Epithelial cell of esophagus (primary cell): ENCODE measurements at places on chromosomes 12 and 14.

DNA sequence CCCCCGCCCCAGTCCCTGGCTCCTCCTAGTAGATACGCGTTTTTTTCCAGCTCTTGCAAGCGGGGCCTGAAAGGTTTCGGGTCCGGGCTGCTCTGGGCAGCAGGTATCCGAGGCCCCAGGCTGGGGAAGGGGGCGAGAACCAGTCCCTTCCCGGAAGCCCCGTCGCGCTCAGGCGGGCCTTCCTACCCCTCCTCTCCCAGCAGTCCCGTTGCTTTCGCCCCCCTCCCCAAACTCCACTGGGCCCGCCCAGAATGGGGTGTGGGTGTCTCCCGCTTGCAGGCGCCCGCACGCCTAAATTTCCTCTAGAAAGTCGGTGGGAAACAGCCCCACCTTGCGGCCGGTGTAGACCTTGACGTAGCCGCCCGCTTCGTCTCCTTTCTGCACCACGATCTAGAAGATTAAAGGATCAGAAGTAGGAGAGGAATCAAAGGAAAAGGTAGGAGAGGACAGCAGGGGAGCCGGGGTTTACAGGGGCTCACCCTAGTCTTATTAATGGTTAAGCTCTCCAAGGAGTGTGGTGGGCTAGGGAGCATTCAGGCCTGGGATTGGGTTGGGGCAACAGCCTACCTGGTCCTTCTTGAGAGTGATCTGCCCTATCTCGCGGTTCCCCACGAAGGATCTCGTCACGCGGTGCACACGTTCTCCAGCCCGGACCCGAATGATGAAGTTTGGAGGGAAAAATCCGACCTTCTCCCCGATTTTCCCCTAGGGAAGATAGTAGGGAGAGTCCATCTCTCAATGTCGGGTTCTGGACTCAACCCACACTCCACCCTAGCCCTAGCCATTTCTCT is 7.3 kb downstream of the STAC3 start:
- DNase-seq = peak; percentile 77

DNA sequence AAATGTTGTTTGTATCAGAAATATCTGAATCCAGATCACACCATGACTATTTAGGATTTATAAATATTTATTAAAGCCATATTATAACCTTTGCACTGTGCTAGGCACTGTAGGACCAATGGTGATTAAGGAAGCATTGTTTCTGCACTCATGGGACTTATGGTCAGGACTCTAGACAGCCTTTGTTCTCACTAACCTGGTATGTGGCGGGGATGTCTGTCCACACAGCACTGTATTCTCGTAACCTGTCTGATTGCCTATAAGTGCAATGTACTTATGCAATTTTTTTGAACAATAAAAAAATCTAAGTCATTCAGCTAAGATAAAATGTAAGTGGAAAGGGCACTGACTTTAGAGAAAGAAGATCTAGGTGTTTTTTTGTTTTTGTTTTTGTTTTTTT is 6.7 kb upstream of the SSPN start:
- peak; percentile 24 for DNase-seq

- no peak for DNase-seq
Observed at GRCh38 chr14:23485326-23485725, 15.8 kb downstream of the NGDN start.

DNA sequence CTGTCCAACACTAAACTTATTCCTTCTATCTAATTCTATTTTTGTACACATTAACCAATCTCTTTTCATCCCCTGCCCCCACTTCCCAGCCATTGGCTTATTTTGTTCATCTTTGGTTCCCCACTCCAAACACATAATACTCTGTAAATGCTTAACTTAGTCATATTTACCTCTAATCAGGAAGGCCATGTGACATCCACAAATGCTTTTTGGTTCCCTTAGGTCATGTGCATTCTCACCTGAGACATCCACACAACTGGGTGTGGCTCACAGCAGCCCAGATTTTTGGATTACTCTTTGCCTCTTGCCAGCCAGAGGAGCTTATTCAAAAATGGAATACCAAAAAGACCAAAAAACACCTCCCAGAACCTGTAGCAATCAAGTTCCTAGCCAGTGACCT is 28.4 kb downstream of the ARL1 start:
- DNase-seq = no peak

- no peak for DNase-seq
Observed at GRCh38 chr12:2999265-2999841, 40.2 kb downstream of the TEAD4 start.

GRCh38 chr14:39266871-39267607 is 33.3 kb downstream of the MIA2 start:
- DNase-seq = peak; percentile 85

- DNase-seq = peak; percentile 52
Observed at GRCh38 chr14:49893309-49894213, 679 bp downstream of the ARF6 start.

DNA sequence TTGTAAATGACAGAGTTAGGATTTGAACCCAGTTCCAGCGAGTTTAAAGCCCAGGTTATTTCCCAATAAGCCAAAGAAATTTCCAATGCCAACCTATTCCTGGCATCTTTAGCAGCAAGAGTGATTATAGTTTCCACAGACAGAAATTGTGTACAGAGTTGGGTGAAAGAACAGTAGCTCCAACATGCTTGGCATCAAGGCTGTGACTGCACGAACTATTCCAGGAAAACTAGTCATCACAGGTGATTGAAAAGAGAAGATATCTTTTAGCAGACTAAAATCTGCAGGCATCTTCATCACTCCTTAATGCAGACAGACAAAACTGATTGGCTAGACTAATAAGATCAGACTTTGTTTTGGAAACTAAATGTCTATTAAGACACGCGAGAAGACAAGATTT is 262.7 kb upstream of the PLEKHG7 start:
- no peak for DNase-seq

GRCh38 chr12:121738340-121738858 is 25.8 kb downstream of the TMEM120B start:
- no peak for DNase-seq

- peak; percentile 59 for DNase-seq
Observed at GRCh38 chr12:57218030-57218853, 1.6 kb downstream of the NXPH4 start.

GRCh38 chr14:103206023-103206481 is 82.8 kb downstream of the TNFAIP2 start:
- DNase-seq = no peak

GRCh38 chr14:97924922-97925613 is 1127.9 kb downstream of the VRK1 start:
- DNase-seq = no peak

DNA sequence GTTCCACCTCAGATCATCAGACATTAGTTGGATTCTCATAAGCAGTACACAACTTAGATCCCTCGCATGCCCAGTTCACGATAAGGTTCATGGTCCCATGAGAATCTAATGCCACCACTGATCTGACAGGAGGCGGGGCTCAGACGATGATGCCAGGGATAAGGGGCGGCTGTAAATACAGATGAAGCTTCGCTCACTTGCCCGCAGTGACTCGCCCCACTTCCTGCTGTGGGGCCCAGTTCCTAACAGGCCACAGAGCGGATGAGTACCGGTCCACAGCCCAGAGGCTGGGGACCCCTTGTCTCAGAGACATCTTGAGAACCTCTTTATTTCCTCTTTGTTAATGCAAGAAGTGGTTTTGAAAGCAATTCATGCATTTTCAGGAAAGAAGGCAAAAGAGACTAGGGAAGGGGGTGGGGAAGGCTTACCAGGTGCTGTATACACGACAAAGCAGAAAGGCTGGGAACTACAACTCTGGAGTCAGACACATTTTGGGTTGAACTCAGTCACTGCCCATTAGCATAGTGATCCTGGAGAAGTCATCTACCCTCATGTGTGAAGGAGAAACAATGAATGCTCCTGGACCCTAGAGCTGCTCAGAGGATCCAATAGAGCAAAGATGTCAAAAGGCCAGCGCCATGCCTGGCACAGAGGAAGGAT is 68.7 kb downstream of the EID3 start:
- DNase-seq = no peak

DNA sequence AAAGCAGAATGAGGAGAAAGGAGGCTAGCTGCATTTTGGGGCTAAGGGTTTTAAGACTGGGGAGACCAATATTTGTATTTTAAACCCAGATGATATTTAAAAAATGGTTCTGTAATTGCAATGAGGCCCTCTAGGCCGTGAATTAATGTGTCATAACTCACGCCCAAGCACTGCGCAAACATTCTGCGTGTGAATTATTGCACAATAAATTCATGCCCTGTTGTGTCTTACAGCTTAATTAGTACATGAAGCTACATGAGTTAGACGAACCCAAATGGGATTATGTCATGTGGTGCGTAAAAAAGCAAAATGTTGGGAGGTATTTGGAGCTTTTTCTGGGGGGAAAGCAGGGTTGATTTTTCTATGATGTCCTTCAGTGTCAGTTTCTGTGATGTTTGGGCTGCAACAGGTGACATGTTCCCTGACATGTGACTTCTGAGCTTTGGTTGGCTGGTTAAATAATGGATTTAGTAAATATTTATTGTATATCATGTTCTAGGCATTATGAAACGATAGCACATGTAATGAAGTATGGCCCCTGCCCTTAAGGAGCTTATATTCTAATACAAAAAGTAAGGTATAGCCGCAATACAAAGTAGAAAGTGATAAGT is 30.4 kb upstream of the CISTR start:
- DNase-seq = peak; percentile 30

GRCh38 chr14:34685819-34686428 is 28.5 kb downstream of the CFL2 start:
- no peak for DNase-seq

GRCh38 chr12:108875682-108876361 is 4.1 kb upstream of the DAO start:
- no peak for DNase-seq

- DNase-seq = no peak
Observed at GRCh38 chr12:79961411-79961810, 26.5 kb upstream of the PPP1R12A start.

GRCh38 chr14:37223947-37224474 is 26.3 kb downstream of the MIPOL1 start:
- DNase-seq = peak; percentile 71

DNA sequence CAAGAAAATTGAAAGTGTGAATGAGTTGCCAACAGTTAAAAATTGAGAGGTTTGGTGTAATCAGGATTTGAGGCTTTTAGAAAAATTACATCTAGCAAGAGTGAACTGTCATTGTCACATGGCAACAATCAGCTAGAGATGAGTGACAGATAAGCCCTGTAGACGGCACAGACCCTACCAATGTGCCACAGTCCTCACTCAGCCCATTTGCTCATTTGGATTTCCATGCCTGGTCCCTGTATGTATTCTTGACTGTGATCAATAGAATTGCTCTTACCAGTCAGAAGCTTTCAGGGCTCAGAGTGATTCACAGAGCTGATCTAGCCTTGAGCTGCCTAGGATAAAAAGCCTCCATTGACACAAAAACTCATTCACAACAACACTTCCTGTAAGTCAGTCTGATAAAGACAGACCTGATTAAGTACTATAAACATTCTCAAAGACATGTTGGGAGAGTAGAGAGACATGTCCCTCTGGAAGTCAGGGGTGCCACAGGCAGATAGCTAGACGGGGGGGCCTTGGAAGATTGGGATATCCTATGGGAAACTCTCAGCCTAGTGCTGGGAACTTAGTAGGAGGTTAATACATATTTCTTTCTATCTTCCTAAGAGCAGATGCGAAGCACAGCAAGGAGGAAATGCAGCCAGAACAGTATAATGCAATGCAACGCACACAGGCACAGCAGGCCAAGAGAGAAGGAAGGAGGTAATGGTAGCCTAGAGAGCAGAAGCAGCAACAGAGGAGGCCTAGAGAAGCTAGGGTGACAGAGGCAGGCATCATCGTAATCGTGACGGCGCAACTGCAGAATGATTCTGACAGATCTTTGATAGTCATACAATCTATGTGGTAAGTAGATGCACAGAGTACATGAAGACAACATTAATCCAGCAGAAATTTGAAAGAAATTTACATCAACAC is 2.0 kb upstream of the PELI2 start:
- no peak for DNase-seq

DNA sequence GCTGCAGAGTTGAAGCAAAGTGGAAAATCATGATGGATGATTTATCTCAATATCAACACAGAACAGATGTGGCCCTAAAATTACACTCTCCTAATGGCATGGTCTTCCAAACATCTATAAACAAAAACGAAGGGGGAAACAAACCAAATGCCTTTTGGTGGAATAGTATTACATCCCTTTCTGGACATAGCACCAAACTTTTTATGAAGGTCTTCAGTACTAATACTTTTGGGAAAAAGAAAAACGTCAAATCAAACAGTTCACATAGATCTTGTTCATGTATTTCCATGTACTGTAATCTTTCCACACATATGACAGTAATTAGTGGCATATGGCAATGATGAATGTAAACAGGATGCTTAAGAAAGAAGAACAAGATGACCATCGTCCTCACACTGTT is 22.9 kb upstream of the ANAPC7 start:
- no peak for DNase-seq

DNA sequence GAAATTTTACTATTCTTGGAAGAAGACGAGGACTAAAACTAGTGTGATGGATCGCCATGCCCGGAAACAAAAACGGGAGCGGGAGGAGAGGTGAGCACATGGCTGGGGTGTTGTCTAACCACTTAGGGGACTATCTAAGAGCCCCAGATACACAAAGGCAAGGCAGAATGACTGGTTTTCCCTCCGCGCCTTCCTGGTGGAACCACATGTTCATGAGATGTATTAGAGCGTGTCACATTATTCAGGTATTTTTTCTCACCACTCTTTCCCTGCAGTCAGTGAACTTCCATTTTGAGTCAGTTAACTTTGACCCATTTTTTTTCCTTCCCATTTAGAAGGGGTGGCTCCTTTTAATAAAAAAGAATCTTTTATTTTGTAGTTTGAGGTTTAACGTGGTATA is 68.8 kb upstream of the TRAF3 start:
- DNase-seq = peak; percentile 8

DNA sequence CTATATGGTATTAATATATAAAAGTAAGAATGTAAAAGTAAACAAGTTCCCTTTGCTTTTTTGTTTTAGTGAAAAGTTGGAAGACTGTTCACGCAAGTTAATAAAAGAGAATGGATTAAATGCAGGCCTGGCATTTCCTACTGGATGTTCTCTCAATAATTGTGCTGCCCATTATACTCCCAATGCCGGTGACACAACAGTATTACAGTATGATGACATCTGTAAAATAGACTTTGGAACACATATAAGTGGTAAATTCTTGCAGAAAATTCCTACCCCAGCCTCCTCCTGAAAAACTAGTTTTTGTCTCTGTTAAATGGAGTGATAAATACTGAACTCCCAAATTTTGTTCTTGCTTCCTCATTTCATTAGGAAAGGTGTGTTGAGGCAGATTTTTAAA is 20.9 kb downstream of the METAP2 start:
- DNase-seq = no peak
